ENCODE measurements at places on chromosomes 5 and 9. TPM values are rescaled to one million over a fixed set of nuclear protein-coding genes. Genes with fewer than 3 reads are reported as not detected.

SLC28A3 gene
- total RNA-seq, result not detected

FCN1 gene
- not detected for total RNA-seq

CARD9 gene
- 2.5 TPM for total RNA-seq

CCDC192 gene
- 0.27 TPM for total RNA-seq

PCDHGA2 gene
- 1.0 TPM for total RNA-seq

TXNDC8 gene
- total RNA-seq, result not detected

ACOT12 gene
- total RNA-seq, result not detected

FGF10 gene
- total RNA-seq, result not detected

MUSK gene
- total RNA-seq, result not detected

SMIM33 gene
- total RNA-seq, result not detected

SHOC1 gene
- total RNA-seq, result 0.08 TPM

FCN2 gene
- total RNA-seq, result not detected

PPP1R26 gene
- 24.2 TPM for total RNA-seq

PCDHA5 gene
- 3.0 TPM for total RNA-seq

TMED9 gene
- 92.8 TPM for total RNA-seq

ANKHD1 gene
- 77.6 TPM for total RNA-seq

ANKRD20A1 gene
- 1.2 TPM for total RNA-seq

PCDHB16 gene
- total RNA-seq, result 7.7 TPM

GAPT gene
- not detected for total RNA-seq

RLN1 gene
- 0.21 TPM for total RNA-seq

PCDHGA4 gene
- 2.0 TPM for total RNA-seq

SLC12A2 gene
- total RNA-seq, result 31.5 TPM

LHFPL2 gene
- total RNA-seq, result 27.7 TPM

PLPP7 gene
- 8.4 TPM for total RNA-seq

ZCCHC9 gene
- 38.0 TPM for total RNA-seq

WNK2 gene
- 1.5 TPM for total RNA-seq

IL4 gene
- not detected for total RNA-seq

GRIN3A gene
- total RNA-seq, result not detected

EQTN gene
- total RNA-seq, result not detected

ANKRD18B gene
- total RNA-seq, result 7.8 TPM

FAXDC2 gene
- total RNA-seq, result 4.5 TPM

OR2V1 gene
- not detected for total RNA-seq

IRX1 gene
- total RNA-seq, result 4.2 TPM

PROB1 gene
- total RNA-seq, result 0.79 TPM

THBS4 gene
- total RNA-seq, result 0.68 TPM

PCDHA10 gene
- total RNA-seq, result 1.8 TPM

ASS1 gene
- 9.4 TPM for total RNA-seq

Data from A375 (cell line).